ENCODE measurements at places on chromosomes 5 and 9.

DNA sequence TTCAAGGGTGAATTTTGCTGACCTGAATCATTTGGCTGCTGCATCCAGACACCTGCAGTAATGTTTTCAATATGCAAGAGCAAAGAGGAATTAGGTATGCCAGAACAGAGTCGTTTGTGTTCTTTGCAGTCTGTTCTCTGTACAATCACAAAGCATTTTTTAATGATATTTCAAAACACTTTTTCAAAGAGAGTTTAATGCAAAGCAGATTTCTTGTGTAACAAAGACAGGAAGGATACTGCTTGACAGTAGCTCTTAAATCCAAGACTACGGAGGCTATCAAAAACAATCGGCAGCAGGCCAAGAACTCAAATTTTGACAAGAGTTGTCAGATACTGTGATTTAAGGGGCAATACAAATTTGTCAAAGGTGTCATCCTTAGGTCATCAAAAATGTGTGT lies 341.9 kb downstream of the GADD45G start:
- DNase-seq: no peak

DNA sequence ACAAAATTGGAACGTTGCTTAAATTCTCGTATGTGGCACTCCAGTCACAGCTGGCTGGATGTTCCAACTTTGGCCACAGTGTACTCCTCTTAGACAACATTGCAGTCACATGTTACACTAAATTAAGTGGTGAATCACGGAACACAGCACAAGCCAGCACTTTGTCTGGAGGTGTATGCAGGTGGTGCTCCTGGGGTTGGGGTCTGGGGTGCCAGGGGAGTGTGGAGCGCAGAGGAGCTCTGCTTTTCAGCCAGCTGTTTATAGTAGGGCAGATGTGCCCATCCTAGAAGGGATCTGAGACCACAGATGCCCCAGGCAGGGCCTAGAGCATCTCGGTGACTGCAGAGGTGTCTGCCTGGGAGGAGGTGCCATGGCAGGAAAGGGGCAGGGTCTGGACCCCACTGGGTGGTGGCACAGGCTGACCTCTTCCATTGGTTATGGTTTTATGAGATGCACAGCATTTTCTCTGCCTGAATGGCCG lies 82.6 kb downstream of the WNK2 start:
- DNase-seq: no peak

GRCh38 chr9:136057236-136058081 lies 37.6 kb downstream of the NACC2 start:
- DNase-seq: no peak

DNA sequence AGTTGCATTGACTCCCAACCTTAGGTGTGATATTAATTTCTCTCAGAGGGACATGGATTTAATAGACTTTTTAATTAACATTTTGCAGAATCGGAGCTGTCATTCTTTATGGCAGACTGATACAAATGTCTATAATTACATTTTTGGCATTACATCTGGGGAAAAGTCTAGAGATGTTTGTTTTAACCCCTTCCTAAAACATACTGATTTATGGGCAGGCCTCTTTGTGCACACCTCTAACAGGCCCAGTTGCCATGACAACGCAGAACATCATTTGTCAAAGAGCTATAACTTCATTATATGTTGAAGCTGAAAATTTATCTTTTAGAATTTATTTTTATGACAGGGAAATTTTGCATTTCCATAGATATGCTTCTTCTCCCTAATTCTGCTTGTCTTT lies 158.5 kb downstream of the NTRK2 start:
- DNase-seq: no peak

GRCh38 chr9:83299571-83299970 lies 236.6 kb upstream of the RASEF start:
- no peak for DNase-seq

GRCh38 chr5:337563-338130 lies 16.1 kb downstream of the AHRR start:
- no peak for DNase-seq

DNA sequence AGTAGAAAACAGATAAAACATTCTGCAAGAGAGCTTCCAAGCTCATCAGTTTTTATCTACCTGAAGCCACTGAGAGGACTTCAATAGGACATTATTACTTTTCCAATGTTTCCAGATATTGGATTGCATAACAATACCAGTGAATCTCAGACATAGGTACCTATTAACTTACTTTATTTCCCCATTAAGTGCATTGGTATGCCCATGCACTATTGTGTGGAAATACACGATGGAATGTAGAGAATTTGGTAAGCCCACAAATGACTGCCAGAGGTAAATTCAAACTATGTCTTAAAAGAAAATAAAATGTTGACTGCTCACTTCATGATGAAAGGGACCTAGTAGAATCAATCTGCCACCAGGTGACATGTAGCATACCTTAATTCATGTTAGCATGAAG lies 48.1 kb upstream of the PRR16 start:
- DNase-seq: no peak

- DNase-seq: no peak
Measured at GRCh38 chr9:129542741-129543140, 78.2 kb downstream of the C9orf50 start.
